ENCODE measurements at places on chromosomes 12 and 14. TPM values are rescaled to one million over a fixed set of nuclear protein-coding genes. Genes with fewer than 3 reads are reported as not detected.

DNA sequence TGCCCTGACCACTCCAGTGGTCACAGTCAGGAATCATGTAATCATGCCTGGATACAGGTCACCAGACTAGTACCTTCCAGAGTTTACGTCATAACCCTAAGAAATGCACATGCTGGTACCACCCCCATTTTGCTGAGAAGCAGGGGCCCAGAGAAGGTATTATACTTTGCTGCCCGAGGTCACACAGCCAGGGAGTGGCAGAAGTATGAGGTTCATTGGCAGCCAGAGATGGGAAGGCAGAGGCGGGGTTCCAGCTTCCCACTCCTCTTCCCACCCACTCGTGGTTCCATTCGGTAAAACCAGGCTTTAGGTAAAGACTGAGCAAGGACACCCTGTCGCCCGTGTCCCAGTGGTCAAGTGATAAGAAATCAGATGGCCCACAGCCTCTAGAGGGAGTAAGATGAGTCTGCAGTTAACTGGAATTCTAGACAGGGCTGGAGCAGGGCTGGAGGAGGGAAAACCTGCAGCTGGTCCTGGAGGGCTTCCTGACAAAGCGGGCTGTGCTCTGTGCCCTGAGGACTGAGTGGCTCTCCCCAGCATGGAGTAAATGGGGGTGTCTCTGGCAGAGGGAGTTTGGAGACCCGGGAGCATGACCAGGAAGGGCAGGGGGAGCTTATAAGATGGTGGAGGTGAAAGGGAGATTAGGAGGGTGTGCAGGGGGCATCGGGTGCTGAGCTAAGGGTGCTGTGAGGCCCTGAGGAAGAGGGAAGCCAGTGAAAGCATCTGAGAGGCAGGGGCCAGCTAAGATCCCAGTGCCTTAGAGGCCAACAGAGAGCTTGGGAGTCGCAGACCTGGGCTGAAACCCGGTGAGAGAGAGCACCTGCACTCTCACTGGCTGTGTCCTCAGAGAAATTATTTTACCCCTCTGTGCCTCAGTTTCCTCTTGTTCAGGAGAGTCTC is 5.7 kb downstream of the FAM222A start:
- no peak for DNase-seq

GRCh38 chr12:102814691-102815367 is 102.2 kb downstream of the PAH start:
- no peak for DNase-seq

- DNase-seq, result no peak
Observed at GRCh38 chr12:58189030-58189429, 247.7 kb downstream of the ATP23 start.

CLEC14A gene
- 24.4 TPM for polyA plus RNA-seq

DTX1 gene
- 5.9 TPM for polyA plus RNA-seq
